ENCODE measurements at places on chromosomes 4 and X.

DNA sequence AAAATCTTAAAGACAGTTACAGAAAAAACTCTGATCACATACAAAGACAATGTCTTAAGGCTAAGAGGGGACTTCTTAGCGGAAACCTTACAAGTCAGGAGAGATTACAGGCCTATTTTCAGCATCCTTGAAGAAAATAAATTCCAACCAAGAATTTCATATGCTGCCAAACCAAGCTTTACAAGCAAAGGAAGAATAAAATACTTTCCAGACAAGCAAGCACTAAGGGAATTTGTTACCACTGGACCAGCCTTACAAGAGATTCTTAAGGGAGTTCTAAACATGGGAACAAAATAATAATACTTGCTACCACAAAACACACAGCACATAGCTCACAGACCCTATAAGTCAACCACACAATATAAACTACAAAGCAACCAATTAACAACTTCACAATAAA lies 255.8 kb upstream of the ZFP42 start:
- DNase-seq = no peak

- DNase-seq = no peak
Observed at GRCh38 chr4:4315461-4316149, 25.6 kb downstream of the ZBTB49 start.

DNA sequence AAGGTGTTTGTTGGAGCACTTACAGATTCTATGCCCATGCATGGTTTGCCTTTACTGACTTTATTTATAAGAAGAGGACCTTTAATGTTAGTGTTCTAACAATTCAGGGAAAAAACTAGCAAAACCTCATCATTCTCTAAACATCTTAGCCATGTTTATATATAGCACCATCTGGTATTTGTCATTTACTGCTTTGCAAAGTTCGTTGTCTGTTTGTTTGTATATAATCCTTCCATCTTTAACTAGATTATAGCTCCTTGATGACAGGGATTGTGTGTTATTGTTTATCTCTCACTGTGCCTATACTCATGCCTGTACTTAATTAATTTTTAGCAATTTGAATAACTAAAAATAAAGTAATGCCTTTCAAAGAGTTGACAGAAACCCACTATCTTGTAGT lies 170.6 kb upstream of the PACRGL start:
- no peak for DNase-seq

GRCh38 chrX:17608888-17609287 lies 128.4 kb upstream of the SCML1 start:
- no peak for DNase-seq

DNA sequence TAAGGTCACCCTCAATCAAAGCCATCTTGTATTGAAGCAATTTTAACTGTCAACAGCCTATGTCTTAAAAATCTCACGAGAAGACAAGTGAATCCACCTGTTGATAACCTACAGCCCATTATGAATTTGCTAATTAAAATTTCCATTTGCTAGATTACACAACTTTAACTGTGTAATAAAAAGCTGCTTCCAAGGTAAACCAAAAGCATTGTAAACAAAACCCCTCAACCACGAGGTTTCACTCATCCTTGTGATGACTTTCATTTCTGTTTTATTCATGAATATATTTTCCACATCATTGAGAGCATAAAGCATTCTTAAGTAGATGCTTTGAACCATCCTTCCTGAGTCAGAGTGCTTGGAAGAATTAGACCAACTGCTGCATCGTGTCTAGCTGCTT lies 217.5 kb upstream of the GYPA start:
- no peak for DNase-seq

- DNase-seq = no peak
Observed at GRCh38 chr4:176013476-176014247, 52.0 kb upstream of the WDR17 start.

DNA sequence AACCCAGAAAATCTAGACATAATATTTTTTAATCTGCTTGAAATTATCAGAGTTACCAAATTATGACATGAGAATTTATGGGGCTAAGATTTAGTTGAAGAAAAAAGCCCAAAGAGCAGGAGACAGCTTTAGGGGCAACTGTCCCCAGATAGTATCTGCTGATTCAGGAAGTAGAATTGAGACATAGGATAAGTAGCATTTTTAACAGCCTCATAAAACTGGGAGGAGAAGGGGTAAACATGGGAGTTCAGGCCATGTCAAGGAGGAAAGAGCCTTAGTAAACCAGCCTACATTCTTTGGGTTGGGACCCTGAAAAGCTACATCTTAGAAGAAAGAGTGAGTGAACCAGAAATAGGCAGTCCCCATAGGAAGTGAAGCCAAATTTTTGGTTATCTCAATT lies 9.7 kb upstream of the RAB28 start:
- no peak for DNase-seq

GRCh38 chr4:70816894-70817293 lies 22.8 kb downstream of the GRSF1 start:
- no peak for DNase-seq

DNA sequence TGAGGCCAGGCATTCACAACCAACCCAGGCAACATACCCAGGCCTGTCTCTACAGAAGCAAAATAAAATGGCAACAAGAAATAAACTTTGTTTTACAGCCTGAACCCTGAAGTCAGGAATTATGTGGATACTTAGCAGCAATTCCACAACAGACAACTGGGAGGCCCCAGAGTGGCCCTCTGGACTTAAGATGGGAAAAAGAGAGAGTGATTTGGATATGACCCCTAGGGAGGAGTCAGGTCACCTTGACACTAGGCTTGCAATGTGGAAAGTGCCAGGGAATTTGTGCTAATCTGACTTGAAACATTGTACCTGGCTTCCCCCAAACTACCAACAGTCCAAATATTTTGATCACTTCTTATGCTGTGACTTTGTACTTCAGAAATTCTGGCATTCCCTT lies 193.1 kb downstream of the PARM1 start:
- no peak for DNase-seq

GRCh38 chr4:123246085-123246484 lies 150.5 kb upstream of the SPRY1 start:
- DNase-seq = no peak

DNA sequence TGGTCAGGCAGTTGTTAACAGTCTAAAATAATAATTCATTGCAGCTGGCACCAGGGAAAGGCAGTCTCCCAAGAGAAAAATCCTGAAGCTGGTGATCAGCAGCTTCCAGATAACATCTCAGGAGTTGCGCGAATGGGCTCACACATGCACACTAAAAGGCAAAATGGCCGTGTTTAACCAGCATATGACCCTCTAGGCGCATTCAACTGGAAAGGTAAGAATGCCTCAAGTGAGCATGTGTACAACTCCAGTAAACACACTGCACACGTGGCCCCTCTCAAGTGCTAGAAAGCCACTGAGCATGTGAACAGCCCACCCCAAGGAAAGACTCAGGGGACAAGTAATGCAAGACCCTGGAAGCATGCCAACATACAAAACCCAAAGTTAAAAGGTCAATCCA lies 33.1 kb downstream of the STPG2 start:
- DNase-seq = no peak

GRCh38 chr4:37244583-37245390 lies at the start of gene NWD2:
TSS of gene NWD2 (plus strand) at chr4:37244743. CDS start at chr4:37245068, 325 bp downstream.
- DNase-seq = peak; percentile 79

- no peak for DNase-seq
Observed at GRCh38 chr4:140995058-140995457, 138.2 kb downstream of the RNF150 start.

- DNase-seq = peak; percentile 70
Observed at GRCh38 chrX:9785944-9786797, at the start of gene SHROOM2. TSS of gene SHROOM2 (plus strand) at chrX:9786429. CDS start at chrX:9786546, 117 bp downstream.

DNA sequence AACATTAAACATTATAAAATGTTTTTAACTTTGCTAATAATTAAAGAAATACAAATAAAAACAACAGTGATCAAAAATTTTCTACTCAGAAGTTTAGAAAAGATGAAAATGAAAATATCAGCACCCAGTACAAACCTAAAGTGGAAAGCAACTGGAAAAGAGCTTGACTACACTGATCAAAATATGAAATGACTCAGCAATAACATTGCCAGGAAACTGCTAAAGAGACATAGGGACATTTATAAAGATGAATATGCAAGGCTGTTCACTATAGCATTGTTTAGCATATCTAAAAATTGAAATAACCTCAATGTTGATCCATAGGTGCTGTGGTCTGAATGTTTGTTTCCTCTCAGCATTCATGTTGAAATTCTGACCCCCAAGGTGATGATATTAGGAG lies 88.5 kb upstream of the NOCT start:
- no peak for DNase-seq

DNA sequence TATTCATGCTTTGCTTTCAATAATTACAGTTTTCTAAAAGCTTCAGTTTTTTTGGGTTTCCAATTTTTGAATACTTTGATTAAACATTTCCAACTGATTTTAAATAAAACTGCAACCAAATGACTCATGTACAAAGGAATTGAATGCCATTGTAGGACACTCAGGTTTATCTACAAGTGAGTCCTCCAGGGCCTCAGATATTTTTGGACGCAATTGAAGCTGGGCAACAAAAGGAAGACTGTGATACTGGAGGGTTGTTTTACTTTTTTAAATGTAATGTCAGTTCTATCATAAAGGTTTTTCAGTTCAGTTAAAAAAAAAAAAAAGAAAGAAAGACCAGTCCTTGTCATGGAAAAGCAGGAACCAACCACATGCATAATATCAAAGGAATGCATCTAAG lies 64.2 kb downstream of the MAGEA10 start:
- no peak for DNase-seq

DNA sequence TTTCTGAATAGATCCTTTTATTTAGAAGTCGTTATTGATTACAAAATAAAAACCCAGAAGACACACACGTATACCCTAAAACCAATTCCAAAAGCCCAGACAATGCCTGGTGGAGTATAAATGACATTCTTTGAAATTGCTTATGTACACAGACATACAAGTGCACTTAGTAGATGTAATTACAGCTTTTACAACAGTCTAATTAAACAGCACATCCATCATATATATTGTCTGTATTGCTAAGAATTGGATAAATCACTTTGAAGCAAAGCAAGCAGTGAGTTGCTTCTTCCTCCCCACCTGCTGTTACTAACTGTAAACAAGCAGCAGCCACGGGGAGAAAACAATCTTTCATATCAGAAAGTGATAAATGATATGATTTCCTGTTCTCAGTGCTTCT lies 645.7 kb downstream of the TLL1 start:
- no peak for DNase-seq

- DNase-seq = no peak
Observed at GRCh38 chr4:48035952-48036351, 19.4 kb downstream of the NIPAL1 start.

- DNase-seq = no peak
Observed at GRCh38 chr4:82050796-82051195, 323.0 kb downstream of the HNRNPD start.

- peak; percentile 90 for DNase-seq
Observed at GRCh38 chrX:20266810-20267606, at the start of gene RPS6KA3. TSS of gene RPS6KA3 (minus strand) at chrX:20266909. CDS start at chrX:20266632, 277 bp downstream.
